ENCODE measurements at places on chromosomes 6 and 20.
A peak's percentile ranks its signal among the peaks of the same experiment; 100 is the strongest.

DNA sequence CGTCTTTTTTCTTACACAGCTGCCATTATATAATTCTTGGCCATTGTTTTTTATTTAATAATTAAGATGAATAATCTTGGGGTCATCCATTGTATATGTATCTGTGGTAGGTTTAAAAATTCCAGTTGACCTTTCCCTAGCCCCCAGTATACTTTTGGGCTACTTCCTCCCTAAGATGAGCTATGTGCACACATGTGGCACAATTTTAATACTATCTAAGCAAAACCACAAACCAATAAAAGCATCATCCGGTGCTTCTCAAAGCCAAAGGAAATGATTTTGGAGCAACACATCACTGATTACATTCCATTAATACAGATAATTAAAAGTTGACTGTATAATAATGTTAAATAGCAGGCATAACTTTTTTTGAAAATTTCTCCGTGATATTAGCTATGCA is 161.2 kb downstream of the ATXN1 start:
- DNase-seq: no peak

GRCh38 chr20:17845701-17846475 is 122.7 kb downstream of the SNX5 start:
- no peak for DNase-seq

DNA sequence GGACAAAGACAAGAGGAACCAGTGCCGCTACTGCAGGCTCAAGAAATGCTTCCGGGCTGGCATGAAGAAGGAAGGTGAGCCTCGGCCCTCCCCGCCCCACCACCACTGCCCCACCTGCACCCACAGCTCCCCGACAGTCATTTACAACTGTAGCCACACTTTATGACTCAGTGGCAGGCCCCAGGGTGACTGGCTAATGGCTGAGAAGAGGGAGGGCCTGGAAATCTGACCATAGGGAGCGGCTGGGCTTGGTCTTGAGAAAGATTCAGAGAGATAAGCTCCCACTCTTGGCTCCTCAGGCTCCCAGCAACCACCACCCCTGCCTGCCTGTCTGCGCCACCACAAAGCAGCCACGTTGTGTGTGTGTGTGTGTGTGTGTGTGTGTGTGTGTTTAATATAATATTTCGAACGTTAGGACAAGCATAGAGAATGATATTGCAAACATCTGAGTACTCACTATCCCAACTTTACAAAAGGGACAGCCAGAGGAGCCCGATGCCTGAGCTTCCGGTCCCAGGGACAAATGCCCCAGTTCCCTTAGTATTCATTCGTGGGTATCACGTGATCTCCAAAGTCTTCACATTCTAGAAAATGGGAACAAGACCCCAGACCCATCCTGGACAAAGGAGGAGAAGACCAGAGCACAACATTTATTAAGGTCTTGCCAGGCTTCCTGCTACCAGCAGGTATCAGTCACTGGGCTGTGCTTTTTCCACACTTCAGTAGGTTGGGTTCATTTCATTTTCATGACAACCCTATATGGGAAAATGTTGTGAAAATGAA is 52.1 kb downstream of the HNF4A start:
- no peak for DNase-seq

DNA sequence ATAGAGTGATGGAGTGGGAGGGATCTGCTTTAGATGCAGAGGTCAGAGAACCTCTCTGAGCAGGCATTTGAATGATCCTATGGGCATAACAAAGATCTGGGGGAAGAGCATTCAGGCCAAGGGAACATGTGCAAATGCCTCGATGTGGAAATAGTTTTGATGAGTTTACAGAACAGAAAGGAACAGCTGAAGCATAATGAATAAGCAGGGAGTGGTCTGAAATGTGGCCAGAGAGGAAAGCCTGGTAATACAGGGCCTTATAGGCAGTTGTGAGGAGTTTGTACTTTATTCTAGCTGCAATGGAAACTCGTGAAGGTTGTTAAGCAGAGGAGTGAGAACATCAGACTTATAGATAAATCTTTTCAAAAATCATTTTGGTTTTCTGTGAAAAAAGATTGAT is 33.0 kb upstream of the ME1 start:
- DNase-seq: no peak

DNA sequence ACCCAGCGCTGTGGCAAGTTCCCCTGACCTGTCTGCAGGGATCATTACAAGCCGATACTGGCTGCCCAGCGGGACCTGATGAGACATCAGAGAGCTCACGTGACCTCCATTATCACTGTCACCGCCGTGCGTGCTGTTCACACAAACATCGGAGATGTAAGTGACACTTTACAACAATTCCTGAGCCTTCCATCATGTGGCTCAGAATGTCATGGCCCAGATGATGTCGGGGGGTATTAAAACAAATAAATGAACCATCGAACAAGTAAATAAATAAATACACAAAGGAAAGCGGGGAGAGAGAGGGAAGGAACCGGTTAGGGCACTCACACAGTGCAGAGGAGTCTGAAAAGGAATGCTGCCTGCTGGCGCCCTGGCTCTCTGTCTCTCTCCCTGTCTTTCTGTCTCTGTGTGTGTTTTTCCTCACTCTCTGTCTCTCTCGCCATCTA is 195.1 kb downstream of the BMP7 start:
- no peak for DNase-seq

- DNase-seq: no peak
Measured at GRCh38 chr6:148831531-148831930, 84.7 kb downstream of the UST start.

DNA sequence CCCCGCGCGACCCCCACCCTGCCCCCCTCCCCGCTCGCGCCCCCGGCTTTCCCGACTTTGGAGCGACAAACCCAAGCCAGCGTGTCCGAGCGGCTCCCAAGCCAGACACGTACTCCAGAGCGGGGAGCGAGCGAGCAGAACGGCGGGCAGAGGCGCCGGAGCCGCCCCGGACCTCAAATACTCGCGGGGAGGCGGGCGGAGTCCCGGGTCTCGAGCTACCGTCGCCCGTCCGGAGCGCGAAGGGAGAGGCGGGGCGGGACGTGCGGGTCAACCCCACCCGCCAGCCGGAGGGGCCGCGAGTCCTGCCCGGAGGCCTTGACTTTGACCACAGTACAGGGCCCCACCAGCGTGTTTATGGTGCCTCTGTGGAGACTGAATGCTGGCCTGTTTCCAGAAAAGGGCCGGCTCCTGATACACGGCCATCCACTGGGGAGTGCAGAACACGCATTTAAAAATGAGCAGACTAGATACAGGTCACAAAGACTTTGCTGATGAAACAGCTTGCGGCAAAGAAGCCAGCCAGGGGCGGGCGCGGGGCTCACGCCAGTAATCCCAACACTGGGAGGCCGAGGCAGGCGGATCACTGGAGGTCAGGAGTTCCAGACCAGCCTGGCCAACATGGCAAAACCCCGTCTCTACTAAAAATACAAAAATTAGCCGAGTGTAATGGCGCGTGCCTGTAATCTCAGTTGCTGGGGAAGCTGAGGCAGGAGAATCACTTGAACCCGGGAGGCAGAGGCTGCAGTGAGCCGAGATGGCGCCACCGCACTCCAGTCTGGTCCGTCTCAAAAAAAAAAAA is at the start of gene SERPINB6:
Gene SERPINB6, minus strand, starts transcription at position 148 of the 799 bp plus-strand sequence. CDS start 12,235 bp downstream, outside the sequence.
- DNase-seq: peak; percentile 40

- DNase-seq: no peak
Measured at GRCh38 chr20:34040300-34040995, 46.7 kb downstream of the RALY start.

GRCh38 chr6:159995405-159995804 is 26.5 kb downstream of the IGF2R start:
- DNase-seq: no peak

DNA sequence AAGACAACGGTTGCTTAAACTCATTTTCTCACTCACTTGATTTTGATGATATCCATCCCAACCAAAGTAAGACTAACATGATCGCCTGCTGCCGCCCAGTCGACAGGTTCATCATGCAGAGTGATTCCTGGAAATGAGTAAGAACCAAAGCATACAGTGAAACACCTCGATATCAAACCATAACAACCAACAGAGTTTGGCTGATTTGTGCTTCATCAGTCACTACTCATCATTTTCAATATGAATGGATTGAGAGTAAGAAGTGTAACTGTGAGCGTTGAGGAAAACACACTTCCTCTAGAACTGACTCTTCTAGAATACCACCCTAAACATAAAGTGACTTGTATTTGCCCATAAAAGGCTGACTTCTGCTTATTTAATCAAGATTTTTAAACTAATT is 29.2 kb upstream of the ALDH8A1 start:
- no peak for DNase-seq

DNA sequence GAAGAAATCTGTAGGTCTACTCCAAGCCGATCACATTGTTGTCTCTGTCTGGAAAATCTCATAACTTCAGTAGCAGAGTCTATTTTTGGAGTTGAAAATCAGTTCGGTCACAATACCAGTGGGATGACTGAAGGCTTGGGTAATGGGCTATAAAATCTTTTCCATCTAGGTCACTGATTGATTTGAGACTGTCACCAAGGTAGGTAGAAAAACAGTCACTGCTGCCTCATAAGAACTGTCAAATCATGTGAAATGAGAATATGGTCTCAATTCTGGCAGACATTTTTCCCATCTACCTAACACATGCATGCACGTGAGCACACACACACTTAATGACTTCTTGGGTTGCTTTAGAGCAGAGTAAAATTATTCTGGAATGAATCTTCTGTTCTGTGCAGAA is 1162.8 kb upstream of the CITED2 start:
- no peak for DNase-seq

- no peak for DNase-seq
Measured at GRCh38 chr20:7959484-7959883, 19.2 kb upstream of the HAO1 start.

DNA sequence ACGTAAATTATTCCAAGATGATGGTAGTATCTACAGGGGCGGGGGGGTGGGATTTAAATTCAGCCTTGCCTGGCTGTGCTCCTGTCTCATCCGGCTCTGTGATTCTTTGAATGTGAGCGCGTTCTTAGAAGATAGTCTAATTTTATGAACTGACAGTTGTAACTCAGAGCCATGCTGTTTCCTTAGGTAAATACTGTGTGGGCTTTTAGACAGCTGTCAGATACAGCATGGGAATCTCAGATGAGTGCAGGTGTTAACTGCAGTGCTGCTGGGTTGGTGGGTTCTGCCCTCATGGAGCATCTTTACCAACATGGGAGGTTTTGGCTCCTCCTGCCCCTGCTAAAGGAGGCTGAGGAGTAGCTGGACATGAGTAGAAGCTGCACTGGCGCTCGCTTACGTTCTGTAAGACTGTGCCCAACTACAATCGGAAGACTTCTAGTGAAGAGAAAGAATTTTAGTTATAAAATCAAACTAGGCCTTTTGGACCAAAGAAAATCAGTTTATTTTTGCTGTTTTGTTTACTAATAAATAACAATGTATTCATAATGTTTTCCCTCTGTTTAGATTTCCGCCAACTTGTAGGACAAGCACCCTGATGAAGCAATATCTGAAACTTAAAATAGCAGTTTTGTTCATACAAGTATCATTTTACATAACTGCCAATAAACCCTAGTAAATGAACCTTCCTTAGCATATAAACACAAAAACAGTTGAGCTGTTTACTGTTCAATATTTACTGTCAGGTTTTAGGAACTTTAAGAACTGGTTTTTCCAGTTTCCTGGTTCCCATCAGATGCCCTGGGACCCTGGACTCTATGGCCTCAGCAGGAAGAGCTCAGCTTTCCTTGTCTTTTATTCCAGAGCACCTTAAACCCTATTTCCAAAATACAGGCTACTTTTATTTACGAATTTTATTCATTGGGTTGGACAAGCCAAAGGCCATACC is 66.1 kb downstream of the FAM120B start:
- no peak for DNase-seq

DNA sequence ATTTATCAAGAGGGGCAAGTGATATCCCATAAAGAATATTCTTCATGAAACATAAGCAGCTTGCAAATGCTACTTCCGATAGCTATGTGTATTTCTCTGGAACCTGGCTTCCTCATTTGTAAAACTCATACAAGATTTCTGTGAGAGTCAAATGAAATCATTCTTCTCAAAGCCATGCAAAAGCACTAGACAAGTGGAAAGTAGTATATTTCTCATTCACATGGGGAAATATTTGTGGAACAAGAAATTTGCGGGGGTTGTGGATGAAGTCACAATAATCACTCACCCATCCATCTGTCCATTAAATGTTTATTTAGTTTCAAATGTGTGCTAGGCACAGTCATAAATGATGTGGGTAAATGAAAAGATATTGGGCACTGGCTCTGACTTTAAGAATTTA is 150.5 kb downstream of the IPCEF1 start:
- no peak for DNase-seq

DNA sequence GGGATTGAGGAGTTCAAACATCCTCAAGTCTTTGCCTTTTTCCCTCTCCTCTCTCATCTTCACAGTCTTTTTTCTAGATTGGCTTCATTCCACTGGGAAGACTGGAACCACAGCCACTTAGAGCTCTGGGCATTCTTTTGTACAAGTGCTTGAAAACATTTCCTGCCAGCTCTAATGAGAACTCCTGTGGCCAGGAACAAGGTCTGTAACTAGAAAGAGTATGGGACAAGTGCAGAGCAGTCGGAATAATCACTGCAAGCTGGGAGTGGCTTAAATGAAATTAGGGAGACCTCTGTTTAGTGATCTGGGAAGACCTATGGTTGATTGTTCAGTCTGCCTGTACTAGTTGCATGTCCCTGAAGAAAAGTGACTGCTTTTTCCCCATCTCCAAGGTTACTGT is 41.0 kb upstream of the SMIM8 start:
- DNase-seq: no peak

GRCh38 chr20:25529295-25529951 is 55.9 kb downstream of the NINL start:
- no peak for DNase-seq

GRCh38 chr20:6976106-6976900 is 208.8 kb downstream of the BMP2 start:
- no peak for DNase-seq

GRCh38 chr6:7721649-7722048 is 4.2 kb upstream of the BMP6 start:
- DNase-seq: no peak

DNA sequence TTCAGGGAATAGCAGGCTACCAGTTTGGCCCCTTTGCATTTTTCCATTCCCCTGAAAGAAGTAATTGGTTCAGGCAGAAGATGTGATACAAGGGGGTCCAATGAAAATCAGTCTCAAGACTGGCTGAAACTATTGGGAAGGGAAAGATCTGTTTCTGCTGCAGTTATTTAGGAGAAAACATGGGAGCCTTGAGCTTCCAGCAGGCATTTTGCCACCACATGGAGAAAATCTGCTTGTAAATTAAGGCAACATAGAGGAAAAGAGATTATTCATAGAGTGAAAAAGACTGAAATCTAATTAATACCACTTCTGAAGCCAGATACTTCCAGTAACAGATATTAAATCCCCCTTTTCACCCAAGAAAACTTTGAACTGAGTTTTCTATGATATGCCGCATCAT is 44.2 kb upstream of the SNAP25 start:
- no peak for DNase-seq

DNA sequence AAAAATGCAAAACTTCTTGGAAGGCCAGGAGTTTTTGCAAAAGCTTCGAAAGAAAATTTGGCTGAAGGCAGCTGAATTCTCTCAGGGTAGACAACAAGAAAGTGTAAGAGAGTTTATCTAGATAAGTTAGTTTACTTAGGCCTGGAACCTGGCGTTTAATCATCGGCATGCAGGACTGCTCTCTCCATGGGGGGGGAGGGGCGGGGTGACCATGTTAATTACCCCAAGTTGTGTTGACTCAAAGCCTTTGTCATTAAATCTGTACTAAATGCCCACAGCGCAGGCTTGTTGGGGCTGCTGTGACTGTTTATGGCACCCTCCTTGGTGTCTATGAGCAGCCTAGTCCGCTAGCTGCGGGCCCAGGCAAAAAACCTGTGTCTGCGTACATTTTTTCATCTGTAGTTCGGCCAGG is 20.1 kb upstream of the ZNF451 start:
- DNase-seq: no peak
